Epithelial cell of proximal tubule (primary cell): ENCODE measurements at places on chromosomes 7 and 10.

DNA sequence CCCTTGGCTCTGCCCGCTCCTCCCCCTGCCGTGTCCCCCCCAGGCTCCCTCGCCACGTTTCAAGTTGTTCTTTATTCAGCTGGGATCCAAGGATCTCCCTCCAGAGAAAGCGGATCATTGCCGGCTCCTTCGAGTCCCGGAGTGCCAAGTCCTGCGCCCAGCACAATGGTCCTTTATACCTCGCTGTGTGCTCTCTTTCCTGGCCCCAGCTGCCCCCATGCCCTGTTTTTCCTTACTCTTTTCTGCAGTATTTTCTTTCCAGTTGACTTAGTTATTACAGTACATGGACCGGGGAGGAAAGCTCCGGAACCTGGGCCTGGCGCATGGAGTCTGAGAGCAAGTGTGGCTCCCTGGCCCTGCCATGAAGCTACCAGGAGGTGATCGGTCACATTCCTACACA is 88.1 kb upstream of the KMT2C start:
- DNase-seq: no peak

DNA sequence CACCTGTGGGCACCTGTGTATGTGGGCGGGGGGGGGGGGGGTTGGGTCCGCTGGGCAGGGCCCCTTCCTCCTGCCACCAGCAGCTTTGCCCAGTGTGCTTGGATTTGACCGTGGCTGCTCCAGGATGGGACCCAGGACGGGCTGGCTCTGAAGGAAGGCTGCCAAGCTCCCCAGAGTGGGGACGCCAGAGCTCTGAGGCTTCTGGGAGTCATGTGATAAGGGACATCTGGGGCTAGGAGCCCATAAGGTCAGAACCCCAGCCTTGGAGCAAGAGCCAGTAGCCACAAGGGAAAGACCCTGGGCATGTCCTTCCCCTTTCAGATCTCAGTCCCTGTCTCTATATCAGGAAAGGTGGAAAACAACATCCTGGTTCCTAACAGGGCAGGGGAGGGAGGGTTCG is 21.8 kb upstream of the AMZ1 start:
- no peak for DNase-seq

DNA sequence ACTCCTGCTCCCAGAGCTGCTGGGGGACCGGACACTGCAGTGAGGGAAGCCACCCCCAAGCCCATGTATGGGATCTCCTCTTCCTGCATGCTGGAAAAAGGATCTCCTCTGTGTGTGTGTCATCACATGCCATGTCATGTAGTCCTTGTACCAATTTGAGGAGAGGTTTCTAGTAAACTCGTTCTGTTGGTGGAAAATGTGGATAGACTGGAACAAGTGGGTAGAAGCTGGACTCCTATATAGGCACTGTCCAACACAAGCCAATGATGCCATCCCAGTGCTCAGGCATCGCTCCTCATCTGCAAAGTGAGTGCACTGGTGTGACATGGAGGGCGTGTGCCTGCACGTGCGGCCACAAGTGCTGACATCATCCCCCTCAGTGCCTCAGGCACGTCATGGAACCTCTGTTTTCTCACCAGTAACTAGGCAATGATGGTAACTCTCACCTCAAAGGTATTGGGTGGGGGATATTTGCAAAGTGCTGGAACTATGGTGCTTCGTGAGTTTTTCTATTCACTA is 19.3 kb downstream of the MYO1G start:
- no peak for DNase-seq

- DNase-seq: no peak
Observed at GRCh38 chr10:120110196-120110595, 217.7 kb downstream of the SEC23IP start.

DNA sequence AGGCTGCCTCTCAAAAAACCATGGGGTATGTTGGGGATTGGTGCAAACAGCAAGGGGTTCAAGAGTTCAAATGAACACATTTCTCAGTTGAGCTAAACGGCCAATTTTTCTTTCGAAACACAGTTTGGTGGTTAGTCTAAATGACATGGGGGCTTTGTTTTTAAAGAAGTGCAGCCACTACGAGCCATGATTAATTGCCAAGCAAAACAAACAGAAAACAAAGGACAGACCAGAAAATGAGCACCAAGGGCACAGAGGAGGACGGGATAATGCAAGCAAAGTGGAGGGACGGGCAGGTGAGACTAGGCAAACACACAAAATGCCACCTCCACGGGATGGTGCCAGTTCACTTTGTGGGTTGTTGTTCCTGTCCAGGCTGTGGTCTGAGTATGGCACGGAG is 64.5 kb upstream of the PDLIM1 start:
- DNase-seq: no peak

DNA sequence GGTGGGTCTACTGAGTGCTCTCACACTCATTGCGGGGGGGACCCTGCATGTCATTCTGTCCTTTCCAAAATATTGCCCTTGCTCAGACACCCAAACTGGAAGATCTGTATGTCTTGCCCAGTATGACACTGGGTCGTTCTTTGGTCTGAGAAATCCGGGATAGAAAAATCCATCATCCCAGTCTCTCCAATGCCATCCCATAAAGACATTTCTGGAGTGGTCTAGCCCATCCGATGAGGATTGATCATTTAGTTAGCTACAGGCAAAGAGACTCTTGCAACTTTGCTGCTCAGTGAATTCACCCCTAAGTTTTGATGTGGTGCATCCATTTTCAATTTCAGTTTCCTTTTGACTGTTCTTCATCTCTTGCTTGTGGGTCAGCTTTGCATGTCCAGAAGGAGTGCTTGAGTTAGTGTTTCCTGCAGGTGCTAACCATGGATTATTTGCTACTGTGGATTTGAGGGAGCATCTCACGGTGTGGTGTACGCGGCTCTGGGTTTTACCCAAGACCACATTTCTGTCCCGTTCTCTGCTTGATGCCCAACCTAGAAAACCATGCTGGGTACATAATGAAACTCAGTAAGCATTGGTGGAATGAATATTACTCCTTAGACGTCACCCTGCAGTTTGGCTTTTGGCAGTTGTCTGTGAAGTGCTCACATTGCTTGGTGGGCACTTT is 247.0 kb upstream of the MKI67 start:
- DNase-seq: no peak

DNA sequence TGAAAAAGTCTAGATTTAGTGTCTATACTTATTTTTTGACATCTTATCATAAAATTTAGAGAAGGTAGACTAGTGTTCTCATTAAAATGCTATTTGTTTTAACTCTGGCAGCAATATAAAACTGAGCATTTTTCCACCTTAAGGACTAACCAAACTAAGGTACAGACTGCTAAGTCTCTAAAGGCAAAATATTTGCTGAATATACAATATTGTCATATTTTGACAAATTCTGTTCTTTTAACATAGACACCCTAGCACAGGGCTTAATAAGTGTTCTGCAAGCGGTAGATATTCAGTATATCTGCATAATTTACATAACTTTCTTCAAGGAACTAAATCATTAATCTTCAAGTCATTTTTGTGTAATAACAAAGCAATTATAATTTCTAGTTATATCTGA is 8.6 kb downstream of the RTKN2 start:
- no peak for DNase-seq

GRCh38 chr7:142739923-142740492 is 9.3 kb upstream of the PRSS1 start:
- DNase-seq: no peak

DNA sequence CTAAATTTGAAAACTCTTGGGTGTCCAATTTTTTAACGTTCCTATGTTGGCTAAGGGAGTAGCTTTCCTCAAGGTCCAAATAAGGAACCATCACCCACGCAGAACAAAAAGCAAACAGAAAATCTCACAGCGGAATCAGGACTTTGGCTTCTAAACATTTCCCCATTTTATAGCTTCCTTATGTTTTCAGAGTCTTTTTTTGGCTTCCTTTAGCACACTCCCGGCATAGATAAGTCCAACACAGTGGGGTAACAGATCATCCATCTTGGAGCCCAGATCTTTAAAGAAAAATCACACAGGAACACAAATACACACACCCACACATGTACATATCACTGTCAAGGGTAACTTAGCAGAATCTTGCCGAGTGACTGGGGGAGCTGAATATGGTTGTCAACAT is 4.2 kb upstream of the TCF7L2 start:
- DNase-seq: no peak

- DNase-seq: no peak
Observed at GRCh38 chr7:142956951-142957623, 5.1 kb downstream of the KEL start.

GRCh38 chr7:34123316-34123715 is 218.0 kb downstream of the BMPER start:
- peak; percentile 23 for DNase-seq

DNA sequence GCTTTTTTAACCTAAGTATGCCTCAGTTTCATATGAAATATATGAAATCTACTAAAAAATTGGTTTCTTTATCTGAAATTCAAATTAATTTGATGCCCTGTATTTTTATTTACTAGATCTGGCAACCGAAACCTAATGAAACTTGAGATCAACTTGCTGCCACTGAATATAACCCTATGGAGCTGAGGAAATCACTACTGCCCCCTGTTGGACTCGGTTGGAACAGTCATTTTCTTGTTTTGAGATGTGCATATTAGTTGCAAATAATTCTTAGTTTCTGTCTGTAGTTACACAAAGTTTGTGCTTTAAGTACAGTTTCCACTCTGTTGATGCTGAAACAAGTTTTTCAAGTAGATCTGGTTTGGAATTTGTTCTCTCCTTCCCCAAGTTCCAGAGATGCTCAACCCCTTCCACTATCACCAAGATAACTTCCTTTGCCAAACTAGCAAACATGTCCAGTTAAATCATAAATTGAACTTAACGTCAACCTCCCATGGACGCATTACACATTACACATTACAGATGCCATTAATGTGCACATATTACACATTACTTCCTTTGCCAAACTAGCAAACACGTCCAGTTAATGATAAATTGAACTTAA is 22.2 kb upstream of the EXOC4 start:
- DNase-seq: no peak

- no peak for DNase-seq
Observed at GRCh38 chr10:56745490-56745889, 384.4 kb upstream of the ZWINT start.

GRCh38 chr7:151389768-151390597 is 19.9 kb downstream of the WDR86 start:
- DNase-seq: no peak

DNA sequence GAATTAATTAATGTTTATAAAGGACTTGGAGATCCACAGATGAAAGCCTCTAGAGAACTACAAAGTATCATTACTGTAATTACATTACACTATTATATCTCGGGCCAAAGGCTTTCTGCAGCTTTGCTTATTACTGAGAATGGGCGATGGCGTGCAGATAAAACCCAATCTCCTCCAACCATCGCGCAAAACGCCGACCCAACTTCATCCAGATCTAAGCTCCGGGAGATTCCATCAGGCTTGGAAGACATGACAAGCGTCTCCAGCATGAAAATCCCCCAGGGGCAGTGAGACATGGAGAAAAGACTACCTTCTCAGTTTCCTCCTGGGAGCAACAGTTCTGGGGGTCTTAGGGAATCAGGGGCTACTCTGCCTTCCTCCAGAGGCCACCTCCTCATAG is 42.2 kb upstream of the CUX1 start:
- no peak for DNase-seq

DNA sequence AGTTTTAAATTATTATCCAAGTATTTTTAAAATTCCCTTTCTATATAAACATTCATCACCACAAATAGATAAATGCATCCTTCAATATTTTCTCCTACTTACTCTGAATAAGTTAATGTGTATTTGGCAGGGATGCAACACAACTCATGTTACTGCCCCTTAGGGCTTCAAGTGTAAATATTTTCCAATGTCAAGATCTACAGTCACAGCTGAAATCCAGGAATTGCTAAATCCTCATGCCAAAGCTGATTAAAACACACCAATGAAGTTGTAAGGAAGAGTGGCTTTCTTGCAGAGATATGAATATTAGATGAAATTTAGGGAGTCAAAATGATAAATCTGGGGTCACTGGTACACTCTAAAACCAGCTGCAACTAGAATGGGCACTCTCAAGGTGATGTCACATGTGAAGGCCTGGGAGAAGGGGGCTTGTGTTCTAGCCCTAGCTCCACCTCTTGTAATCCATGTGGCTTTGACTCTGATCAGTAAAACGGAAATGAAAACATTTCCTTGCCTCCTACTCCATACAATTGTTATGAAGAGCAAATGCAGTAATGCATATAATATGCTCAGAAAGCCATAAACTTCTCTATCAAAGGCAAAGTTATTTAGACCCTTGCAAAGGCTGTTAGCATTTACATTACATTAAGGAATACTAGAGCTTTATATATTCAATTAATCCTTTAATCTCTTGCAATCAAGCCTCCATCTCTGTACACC is 228.1 kb upstream of the NFE2L3 start:
- DNase-seq: no peak

- DNase-seq: no peak
Observed at GRCh38 chr10:37703833-37704382, 153.5 kb downstream of the ZNF248 start.

DNA sequence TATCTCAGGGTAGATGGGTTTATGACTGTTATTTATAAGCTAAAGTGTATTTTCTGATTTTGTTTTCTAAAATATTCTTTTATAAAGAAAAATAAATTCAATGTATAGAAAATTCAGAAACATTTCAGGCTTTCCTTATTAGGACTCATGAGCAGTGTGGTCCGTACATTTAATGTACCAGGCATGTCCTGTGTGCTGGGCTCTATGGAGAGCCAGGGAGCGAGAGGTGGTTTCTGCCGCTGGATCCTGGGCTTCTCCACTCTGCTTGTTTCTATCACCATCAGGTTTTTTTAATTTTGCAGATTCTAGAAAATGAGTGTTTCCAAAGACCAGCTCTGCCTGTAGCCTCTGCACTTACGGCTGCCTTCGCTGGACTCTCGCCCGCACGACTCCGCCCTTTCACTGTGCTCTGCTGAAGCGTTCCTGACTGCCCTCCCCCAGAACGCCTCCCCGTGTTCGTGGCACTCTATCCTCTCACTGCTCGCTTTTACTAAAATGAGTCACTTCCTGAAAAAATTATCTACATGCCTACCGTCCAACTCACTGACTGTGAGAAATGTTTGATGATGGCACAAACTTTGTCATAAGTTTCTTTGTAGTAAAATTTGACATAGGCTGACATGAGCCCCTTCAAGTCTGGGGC is 188.5 kb downstream of the ZMYND11 start:
- peak; percentile 84 for DNase-seq

GRCh38 chr10:14296065-14296709 is 34.5 kb downstream of the FRMD4A start:
- DNase-seq: no peak

GRCh38 chr7:80593869-80594586 is 44.4 kb upstream of the CD36 start:
- no peak for DNase-seq

GRCh38 chr7:121075952-121076349 is 87.4 kb downstream of the CPED1 start:
- DNase-seq: no peak

DNA sequence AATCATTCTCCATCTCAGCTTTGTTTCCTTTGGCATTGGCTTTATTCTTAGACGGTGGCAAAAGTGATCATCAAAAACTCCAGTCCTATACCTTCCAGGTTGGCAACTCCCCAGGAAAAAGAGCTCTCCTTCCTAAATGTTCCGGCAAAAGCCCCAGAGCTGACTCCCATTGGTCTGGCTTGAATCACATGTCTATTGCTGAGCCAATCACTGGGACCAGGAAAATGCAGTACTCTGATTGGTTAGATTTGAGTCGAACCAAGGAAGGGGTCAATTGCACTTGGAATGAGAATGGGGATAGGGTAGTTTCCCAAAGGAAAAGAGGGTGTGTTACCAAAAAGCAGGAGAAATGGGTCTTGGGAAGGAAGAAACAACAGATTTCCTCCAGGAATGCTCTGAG is 22.3 kb downstream of the LEP start:
- no peak for DNase-seq
